ENCODE measurements at places on chromosomes 11 and 22.

DNA sequence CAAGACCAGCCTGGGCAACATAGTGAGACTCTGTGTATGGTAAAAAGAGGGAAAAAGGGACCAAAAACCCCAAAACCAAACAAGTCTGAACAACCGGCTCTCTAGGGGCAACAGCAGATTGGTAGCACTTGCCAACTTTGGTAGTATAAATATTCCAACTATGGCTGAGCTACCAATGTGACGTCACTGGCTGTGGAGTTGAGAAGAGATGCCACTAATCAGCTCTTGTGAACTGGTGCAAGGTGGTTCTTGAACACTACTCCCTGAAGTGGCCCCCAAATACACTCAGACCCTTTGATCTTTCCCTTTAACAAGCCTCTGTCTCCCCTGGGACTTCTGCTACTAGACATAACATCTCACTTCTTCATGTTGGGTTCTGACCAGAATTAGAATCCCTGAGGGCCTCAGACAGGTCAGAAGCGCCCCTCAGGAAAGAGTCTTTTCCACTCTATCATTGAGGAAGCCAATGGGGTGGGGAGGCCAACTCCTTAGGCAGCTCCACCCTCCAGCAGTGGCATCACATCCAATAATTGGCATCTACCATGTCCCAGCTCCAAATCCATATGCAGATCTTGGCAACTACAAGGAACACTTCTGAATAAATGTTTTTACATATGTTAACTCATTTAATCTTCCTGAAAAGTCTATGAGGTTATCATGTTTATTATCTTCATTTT lies 49.2 kb downstream of the RPL27A start:
- DNase-seq, result no peak

DNA sequence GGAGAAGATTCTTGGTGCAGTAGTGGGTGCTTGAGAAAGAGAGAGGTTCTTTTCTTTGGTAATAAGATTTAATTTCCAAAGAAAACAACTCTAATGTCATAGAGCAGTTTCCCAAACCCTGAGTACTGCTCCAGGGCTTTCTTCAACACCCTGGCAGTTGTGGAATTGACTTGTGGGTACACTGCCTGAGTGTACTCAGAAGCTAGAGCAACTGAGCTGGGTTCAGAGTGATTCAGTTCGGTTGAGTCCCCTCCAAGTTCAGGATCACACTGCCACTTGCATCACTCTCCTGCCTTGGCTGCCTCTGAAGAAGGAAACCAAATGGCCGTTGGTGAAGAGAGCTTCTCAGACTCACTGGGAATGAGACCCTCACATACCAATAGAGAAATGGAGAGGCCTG lies 5.3 kb downstream of the DMC1 start:
- DNase-seq, result no peak

DNA sequence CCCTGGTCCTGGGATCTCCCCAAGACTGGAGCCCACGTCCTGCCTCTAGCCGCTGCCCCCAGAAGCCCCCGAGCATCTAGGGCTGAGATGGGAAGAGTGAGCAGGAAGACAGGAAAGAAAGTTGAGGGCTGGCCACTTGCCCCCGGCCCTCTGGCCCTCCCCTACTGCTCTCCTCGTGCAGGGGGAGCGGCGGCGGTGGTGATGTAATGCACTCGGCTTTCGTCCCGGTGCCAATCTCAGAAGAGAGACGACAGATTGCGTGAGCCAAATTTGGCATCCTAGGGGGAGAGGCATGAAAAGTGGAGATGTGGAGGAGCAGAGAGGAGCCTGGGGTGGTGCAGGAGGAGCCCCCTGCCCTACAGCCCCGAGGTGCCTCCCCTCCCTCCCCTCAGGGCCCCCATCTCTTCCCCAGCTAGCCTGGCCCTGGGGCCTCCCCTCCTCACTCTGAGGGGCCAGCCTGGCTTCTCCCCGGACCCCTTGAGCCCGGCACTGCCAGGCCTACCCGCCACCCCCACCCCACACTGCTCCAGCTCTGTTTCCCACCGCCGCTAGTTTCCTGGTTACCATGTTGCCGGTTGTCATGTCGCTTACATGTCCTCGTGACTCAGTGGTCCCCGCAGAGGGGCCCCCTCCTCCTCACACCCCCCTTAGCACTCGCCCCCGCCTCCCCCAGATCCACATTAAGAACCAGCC lies 2.5 kb downstream of the KCNJ4 start:
- DNase-seq, result no peak

- no peak for DNase-seq
These were observed 170.2 kb downstream of the BUD13 start for GRCh38 chr11:116602637-116602942.

GRCh38 chr11:111942829-111943228 lies 5.7 kb downstream of the DIXDC1 start:
- no peak for DNase-seq

DNA sequence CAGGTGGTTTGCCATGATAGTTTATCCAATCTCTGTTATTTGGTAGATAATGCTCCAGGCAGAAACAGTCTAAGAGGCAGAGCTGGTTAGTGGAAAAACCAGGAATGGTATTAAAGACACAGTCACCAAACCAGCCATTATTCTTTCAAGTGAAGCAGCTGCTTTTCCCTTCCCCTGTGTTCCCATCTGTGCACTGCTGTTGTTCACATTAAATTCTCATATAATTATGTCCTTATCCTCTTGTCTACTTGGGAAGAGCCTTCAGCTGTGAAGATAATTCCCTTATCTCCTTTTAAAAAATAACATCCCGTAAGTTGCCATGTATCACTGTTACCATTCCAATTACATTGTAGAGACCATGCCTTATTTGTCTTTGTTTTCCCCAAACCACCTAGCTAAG lies 5.2 kb upstream of the TBCEL start:
- no peak for DNase-seq

- DNase-seq, result no peak
These were observed 1.5 kb upstream of the MMP20 start for GRCh38 chr11:102626676-102627075.

GRCh38 chr11:21142007-21142406 lies 472.6 kb downstream of the NELL1 start:
- DNase-seq, result no peak

DNA sequence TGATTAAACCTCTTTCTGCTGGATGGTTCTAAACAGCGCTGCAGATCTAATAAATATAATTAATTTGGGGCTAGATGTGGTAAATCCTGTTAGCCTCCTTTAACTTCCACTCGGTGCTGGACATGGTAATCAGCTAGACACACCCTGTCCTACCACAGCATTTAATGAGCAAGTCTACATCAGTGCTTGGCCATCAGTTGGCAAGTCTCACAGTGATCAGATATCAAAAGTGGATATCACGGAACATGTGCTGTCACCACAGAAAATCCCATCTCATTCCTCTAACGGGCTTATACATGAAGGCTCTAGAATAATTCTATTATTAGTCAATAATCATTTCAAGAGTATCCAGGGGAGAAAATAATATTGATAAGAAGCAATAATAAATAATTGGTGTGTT lies 5.6 kb upstream of the USP28 start:
- DNase-seq, result no peak

- DNase-seq, result no peak
These were observed 63.6 kb downstream of the CD82 start for GRCh38 chr11:44628730-44629700.

Data from femur (tissue), 1 donor.